ENCODE measurements at places on chromosomes 16 and 17. TPM values are rescaled to one million over a fixed set of nuclear protein-coding genes. Genes with fewer than 3 reads are reported as not detected.
A peak's percentile ranks its signal among the peaks of the same experiment; 100 is the strongest.

DNA sequence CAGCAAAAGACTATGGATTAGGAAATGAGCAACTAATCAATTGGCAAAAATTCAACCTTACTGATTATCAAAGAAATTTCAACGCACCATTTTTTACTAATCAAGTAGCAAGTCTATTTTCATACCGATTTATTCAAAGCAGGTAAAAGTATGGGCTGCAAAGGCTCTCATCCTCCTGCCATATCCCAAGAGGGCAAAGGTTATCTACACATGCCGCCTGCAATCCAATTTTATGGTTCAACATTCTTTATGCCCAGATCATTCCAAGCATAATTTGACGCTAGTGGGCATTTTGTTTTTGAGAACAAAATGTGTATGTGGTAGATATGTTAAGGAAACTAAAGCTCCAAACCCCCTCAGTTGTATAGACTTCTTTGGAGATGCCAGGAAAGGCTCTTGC, 270.6 kb downstream of the MAF start:
- peaks cover 25% of the 10 kb centered on the region for H3K27me3 ChIP-seq
- no peaks in the 10 kb centered on the region for H3K4me1 ChIP-seq
- no peak overlapping the region for H3K4me3 ChIP-seq
- H3K27ac ChIP-seq = no peak overlapping the region
- no peaks in the 10 kb centered on the region for H3K36me3 ChIP-seq

- H3K27ac ChIP-seq = no peak overlapping the region
- no peak overlapping the region for H3K4me3 ChIP-seq
- no peaks in the 10 kb centered on the region for H3K4me1 ChIP-seq
- DNase-seq = peak; percentile 53
- no peaks in the 10 kb centered on the region for H3K36me3 ChIP-seq
Observed at GRCh38 chr17:81522491-81523401, 5.4 kb upstream of the FSCN2 start.

DNA sequence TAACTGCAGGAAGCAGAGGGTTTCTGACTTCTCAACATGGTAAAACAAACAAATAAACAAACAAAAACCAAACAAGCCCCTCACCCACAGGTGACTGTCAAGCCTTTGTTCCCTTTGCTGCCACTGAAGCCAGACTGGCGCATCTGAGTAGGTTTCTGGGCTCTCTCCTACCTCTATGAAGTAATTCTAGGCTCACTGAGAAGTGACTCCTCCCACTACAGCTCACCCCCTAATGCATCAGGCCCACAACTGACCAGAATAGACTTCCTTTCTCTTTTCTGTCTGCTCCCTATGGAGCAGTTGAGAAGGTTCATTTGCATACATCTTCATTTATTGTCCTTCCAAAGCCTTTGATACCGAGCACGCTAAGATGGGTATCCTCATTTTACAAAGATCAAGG, 77.0 kb upstream of the CCL2 start:
- no peaks in the 10 kb centered on the region for H3K4me1 ChIP-seq
- H3K27ac ChIP-seq = no peak overlapping the region
- no peak for DNase-seq

- H3K27ac ChIP-seq = no peak overlapping the region
- H3K36me3 ChIP-seq = no peaks in the 10 kb centered on the region
- H3K4me3 ChIP-seq = no peak overlapping the region
- no peaks in the 10 kb centered on the region for H3K27me3 ChIP-seq
- peak; percentile 32 for DNase-seq
- H3K4me1 ChIP-seq = peaks cover 19% of the 10 kb centered on the region
Observed at GRCh38 chr17:36850790-36851189, 86.5 kb upstream of the LHX1 start.

DNA sequence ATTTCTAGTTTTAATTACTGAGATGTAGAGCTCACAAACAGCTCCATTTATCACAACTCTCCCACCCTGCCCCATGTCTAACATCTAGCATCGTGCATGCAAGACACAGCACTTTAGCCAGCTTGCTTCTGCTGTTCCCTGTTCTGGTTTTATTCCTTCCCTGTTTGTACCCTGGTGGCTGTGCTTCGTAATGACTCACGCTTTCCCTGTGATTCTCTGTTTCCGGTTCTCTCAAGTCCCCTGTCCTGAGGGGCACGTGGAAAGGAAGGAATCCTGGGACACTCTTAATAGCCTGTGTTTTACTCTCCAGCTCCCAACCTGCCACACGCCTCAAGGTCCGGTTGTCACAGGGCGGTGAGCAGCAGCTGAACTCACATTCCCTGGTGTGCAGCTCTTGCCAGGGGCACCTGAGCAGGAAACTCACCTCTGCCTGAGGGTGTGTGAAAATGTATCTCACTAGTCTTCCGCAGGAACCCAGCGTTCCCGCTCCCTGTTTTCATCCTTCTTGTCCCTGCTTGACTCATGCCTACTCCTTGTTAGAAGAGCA, 10.6 kb downstream of the SHISA6 start:
- H3K36me3 ChIP-seq = peaks cover 48% of the 10 kb centered on the region
- H3K4me1 ChIP-seq = peaks cover 61% of the 10 kb centered on the region
- no peaks in the 10 kb centered on the region for H3K27me3 ChIP-seq
- H3K4me3 ChIP-seq = no peak overlapping the region
- H3K27ac ChIP-seq = peak overlapping the region; percentile 41

- H3K4me1 ChIP-seq = no peaks in the 10 kb centered on the region
- peaks cover 7% of the 10 kb centered on the region for H3K27me3 ChIP-seq
- H3K27ac ChIP-seq = no peak overlapping the region
- no peak overlapping the region for H3K4me3 ChIP-seq
- no peak for DNase-seq
- H3K36me3 ChIP-seq = no peaks in the 10 kb centered on the region
Observed at GRCh38 chr16:83967091-83967490, 953 bp upstream of the NECAB2 start.

ABCA9 gene
- total RNA-seq = 2.1 TPM

OR3A3 gene
- total RNA-seq = not detected

- no peaks in the 10 kb centered on the region for H3K4me1 ChIP-seq
- no peak overlapping the region for H3K27ac ChIP-seq
- H3K36me3 ChIP-seq = no peaks in the 10 kb centered on the region
- no peak overlapping the region for H3K4me3 ChIP-seq
- DNase-seq = no peak
Observed at GRCh38 chr16:54075446-54075845, 211.1 kb downstream of the IRX3 start.

SMTNL2 gene
- not detected for total RNA-seq

- no peak overlapping the region for H3K4me3 ChIP-seq
- DNase-seq = no peak
- peaks cover 15% of the 10 kb centered on the region for H3K36me3 ChIP-seq
- no peaks in the 10 kb centered on the region for H3K4me1 ChIP-seq
Observed at GRCh38 chr17:19664136-19664820, 15.7 kb downstream of the ALDH3A2 start.

DNA sequence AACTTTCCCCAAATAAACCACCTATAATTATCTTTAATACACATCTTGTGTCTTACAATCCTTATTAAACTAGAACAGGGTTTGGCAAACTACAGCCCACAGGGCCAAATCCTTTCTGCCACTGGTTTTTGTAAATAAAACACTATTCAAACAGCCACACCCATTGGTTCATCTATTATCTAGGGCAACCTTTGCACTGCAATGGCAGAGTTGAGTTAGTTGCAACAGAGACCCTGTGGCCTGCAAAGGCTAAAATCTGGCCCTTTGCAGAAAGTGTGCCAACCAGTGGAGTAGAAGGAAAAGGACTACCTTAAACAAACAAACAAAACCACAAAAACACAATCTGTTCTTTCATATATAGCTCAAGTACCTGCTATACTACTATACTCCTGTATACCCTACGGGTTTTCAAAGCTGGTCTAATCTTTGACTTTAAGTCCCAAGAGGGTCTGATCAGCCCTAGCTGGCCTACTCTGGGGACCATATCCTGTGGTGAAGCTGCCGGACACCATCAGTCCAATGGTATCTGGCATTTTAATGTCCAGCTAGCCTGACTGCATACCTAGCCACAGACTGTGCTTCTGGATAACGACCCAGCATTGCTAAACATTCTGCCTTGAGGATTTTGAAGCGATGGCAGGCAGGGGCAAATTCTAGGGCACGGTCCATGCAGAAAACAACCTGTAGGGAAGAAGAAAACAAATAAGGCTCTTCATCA, 23.3 kb downstream of the CNP start:
- no peak overlapping the region for H3K27ac ChIP-seq
- no peaks in the 10 kb centered on the region for H3K27me3 ChIP-seq
- no peak for DNase-seq
- no peak overlapping the region for H3K4me3 ChIP-seq
- no peaks in the 10 kb centered on the region for H3K4me1 ChIP-seq

DNA sequence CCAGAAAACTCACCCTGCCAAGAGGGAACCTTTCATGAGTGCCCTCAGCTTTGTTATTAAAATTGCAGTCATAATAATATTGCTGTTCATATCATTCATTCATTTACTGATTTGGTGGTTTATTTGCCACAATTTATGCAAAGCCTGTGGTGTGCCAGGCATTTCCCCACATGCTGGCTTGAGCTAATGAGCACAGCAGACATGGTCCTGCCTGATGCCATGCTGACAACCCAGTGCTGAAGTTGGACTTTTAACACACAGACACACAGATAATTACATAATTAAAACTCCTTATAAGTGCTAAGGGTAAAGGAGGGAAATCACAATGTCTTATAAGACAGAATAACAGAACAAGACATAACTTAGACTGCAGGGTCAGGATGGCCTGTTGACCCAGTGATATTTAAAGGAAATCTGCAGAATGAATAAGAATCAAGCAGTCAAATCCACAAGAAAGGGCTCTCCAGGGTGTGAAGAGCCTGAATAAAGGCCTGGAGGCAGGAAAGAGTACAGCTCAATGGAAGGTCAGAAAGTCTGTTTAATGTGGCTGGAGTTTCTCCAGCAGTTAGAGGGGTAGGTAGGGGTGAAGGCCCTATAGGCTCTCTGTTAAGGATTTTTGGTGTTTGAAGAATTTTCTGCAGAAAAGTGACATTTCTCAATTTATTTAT, 196.9 kb upstream of the CDH11 start:
- no peaks in the 10 kb centered on the region for H3K27me3 ChIP-seq
- DNase-seq = peak; percentile 12
- no peak overlapping the region for H3K4me3 ChIP-seq
- H3K27ac ChIP-seq = no peak overlapping the region

SNX20 gene
- total RNA-seq = not detected

CORO6 gene
- total RNA-seq = 19.7 TPM

DNA sequence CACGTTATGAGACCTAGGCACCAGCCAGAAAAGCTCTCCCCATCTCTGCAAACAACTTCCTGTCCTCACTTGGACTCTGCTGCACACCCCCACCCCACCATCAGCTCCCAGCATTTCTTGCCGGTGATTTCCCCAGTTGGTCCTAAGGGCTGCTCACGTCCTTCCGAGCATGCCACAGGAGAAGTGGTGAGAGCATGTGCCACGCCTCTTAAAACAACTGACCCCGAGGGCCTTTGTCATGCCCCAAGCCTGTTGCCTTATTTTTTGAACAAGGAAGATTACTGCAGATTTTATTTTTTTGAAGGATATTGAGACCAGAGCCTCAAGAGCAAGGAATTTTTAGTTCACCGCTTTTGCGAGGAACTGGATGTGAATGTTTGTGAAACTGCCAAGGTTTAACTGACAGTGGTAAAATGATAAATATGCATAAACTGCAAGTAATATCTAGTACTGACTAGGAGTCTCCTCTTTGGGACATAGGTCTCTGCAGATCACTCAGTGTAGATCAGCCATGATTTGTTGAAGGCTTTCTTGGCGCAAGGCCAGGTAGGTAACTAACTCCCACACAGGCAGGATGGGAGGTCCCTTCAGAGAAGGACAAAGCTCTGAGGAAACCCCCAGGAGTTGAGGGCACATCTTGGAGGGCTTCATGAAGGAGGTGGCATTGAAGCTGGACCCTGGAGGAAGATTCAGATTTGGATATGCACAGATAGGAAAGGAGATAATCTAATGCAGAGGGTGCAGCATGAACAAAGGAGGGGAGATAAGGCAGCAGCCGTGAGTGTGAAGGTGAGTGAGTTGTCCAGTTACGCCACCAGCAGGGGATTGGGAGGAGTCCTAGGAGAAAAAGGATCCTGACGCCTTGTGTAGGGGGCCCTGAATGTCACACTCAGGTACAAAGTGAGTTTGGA, 44.7 kb downstream of the TMEM132E start:
- no peak overlapping the region for H3K27ac ChIP-seq
- no peak for DNase-seq
- no peaks in the 10 kb centered on the region for H3K36me3 ChIP-seq
- H3K4me1 ChIP-seq = no peaks in the 10 kb centered on the region
- no peaks in the 10 kb centered on the region for H3K27me3 ChIP-seq
- no peak overlapping the region for H3K4me3 ChIP-seq

Measured in A673 (cell line).